Activated CD4-positive, alpha-beta T cell treated with anti-CD3 and anti-CD28 coated beads for 1 hour (primary cell): ENCODE measurements at places on chromosomes 4 and X.

DNA sequence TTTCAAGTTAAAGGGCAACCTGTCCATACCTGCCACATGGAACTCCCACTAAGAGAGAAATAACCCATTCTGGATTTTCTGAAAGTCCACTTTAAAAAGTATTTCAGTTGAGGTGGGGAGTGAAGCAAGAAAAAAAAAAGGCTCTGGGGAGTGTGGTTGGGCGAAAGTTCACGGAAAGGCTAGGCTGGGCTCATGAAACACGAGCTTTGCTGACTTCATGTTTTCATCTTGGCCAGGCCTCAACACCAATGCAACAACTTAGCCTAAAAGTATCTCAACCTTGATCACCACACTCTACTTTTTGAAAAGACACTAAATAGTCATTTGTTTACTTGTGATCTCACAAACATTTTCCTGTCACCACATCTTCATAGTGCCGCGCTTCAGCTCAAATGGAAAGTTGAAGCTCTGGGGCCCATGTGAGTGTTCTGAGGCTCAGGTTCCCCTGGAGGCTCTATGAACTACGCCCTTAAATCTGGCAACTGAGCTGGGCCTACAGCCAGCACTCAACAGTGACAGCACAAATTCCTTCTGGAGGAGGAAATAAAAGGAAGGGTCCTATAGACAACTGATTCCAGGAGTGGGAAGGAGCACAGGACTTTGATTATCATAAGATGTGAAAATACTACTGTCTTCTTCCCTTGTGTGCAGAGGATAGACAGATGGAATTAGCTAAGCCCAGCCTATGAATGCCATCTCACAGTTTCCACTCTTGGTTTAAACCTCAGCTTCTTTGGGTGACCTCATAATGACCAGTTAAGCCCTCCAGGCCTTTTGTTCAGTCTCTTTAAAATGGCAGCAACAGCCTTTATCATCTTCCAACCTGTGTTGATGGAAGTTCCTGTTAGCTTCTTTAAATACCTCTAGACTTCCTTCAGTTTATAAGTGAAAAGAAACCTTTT lies 5.1 kb downstream of the CD40LG start:
- DNase-seq: no peak

DNA sequence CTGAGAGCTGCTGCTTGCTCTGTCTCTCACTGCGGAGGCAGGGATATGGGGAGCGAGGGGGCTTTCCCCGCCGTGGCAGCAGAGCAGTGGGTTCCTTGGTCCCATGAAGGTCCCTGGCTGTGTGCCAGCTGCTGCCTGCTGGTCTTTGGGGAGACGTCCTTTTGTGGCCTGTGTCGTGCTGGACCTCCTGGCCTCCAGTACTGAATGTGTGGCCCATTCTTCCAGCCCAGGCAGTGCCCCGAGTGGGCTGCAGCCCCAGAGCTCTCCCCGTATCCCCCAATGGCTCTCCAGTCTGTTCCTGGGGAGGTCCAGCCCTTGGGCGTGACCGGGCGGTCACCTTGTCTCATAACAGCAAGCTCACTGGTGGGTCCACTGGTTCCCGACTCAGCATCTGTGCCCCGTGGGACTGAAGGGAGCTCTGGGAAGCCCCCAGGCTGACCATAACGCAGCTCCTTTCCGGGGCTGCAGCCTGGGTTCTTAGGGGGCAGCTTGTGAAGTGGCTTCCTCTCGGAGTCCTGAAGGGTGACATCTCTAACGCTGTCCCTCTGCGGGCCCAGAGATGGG lies 115.6 kb downstream of the SMIM20 start:
- DNase-seq: no peak

- no peak for DNase-seq
Observed at GRCh38 chr4:158913766-158914165, 144.9 kb downstream of the FNIP2 start.

- no peak for DNase-seq
Observed at GRCh38 chr4:132669786-132670185, 479.3 kb upstream of the PCDH10 start.

DNA sequence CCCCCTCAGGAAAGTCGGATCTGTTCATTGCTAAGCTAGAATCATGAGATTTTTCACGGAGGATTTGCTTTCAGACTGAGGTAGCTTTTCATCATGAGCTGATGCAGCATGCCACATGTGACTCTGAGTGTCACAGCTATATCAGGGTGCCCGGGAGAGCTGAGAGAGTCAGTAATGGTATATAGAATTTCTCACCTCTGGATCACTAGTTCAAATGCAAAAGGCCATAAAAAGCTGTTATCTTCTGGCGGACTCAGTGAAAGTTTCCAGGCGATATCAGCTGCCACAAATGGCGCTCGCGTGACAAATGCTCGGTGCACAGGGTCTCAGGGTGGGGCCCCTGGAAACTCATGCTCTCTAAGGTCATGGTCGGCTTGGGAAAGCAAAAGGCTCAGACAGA lies 150.1 kb downstream of the DHX15 start:
- no peak for DNase-seq
